RWPE1 (cell line): ENCODE measurements at places on chromosomes 13 and 19.
A peak's percentile ranks its signal among the peaks of the same experiment; 100 is the strongest.

GRCh38 chr19:41027273-41027967 is 36.3 kb downstream of the CYP2B6 start:
- no peak for DNase-seq

DNA sequence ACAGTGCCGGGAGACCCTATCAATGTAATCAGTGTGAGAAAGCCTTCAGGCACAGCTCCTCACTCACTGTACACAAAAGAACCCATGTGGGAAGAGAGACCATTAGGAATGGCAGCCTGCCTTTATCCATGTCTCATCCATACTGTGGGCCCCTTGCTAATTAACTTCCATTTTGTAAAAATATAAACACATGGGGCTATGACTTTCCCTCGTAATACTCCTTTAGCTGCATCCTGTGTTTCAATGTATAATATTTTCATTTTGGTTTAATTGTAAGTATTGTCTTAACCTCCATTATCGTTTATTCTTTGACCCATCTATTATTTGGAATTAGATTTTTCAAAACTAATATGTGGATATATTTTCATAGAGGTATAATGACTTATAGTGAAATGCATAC is 29.3 kb downstream of the ZNF333 start:
- no peak for DNase-seq

GRCh38 chr13:48156466-48156865 is 61.6 kb upstream of the MED4 start:
- DNase-seq: no peak

- DNase-seq: no peak
These were observed 6.8 kb upstream of the RGL3 start for GRCh38 chr19:11425719-11426457.

DNA sequence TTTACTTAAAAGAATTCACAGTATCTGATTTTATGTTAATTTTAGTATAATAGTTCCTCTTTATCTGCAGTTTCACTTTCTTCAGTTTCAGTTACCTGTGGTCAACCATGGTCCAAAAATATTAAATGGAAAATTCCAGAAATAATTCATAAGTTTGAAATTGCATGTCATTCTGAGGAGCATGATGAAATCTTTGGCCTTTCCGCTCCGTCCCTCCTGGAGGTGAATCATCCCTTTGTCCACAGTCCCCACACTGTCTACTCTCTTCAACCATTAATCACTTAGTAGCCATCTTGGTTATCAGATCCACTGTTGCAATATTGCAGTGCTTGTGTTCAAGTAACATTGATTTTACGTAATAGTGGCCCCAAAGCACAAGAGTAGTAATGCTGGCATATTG is 26.9 kb downstream of the SLITRK6 start:
- DNase-seq: peak; percentile 1

DNA sequence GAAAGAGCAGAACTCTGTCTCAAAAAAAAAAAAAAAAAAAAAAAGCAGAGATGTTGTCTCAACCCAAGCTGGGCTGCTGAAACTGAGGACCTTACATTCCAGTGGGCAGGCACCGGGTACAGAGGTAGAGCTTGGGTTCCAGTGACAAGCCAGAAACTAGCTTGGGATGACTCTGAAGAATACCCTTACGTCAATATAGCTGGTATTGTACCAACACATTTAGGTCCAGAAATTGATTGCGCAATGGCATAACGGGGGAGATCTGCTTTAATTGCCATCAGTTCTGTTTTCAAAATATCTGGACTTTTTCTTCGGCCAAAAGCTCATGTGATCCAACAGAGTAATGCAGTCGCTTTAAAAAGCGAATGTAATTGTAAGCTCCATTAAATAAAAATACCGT is 103.1 kb upstream of the UBL3 start:
- no peak for DNase-seq

DNA sequence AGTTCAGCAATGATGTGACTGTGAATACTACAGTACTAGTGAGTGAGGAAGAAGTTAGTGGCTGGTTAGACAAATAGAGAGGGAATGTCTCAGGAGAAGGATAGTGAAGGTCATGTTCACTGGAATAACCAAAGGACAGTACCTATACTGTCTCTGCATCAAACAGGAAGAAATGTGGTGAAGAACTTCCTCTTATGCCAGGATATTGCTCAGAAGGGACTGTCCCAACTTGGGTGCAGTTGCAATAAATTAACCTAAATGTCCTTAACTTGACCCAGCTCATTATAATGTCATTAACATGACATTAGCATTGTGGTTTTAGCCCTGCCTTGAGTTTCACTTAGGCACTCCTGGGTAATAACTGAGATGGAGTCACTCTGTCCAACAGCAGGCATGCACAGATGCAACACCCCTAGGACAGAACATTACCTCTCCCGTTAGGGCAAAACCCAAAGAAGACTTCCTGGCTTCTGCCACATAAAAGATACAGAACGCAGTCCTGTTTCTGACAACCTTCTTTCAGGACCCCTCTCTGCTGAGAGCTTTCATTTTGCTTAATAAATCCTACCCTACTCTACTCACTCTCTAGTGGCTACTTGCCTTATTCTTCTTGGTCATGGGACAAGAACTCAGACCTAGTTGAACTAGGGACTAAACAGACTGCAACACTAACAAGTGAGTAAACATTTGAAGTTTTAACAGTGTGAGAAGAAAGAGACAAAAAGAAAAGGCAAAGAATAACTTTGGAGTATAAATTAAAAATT is 1591.6 kb upstream of the MIR17HG start:
- no peak for DNase-seq

DNA sequence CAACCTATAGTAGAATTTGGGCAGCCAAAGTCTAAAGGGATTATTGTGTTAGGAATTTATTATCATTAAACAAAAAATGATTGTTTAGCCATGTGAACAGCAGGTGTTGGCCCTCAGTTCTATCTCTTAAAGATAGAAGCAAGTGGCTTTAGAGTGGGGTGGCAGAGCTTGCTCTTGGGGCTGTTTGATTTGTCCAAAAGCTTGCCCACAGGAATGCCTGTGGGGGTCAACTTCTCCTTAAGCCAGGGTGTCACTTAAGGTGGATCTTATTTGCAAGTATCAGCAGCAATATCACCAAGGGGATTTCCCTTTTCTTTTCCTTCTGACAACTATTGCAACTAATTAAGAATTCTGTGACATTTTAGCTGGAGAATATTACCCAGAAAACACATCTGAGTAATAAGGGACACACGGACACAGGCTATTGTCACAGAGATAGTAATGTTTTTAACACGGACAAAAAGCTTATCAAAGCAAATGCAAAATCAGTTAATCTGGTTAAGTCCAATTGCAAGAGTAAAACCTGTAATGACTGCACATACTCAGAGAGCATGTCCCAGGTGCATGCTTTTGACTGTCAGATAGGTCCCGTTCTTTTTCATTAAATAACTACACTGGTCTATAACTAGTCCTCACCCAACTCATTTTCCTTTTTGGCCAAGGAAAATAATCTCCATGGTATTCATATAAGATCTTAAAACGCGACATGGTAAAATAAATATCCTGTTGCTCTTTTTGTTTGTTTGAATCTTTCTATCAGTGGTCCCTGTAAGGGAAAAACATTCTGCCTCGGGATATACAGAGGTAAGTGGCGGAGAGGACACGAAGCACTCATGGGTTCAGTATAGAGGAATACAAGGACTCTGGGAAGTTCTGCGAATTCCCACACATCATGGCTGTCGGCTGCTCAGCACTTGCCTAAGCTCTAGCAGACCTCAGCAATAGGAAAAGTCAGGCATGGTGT is 172.1 kb upstream of the RFC3 start:
- no peak for DNase-seq

DNA sequence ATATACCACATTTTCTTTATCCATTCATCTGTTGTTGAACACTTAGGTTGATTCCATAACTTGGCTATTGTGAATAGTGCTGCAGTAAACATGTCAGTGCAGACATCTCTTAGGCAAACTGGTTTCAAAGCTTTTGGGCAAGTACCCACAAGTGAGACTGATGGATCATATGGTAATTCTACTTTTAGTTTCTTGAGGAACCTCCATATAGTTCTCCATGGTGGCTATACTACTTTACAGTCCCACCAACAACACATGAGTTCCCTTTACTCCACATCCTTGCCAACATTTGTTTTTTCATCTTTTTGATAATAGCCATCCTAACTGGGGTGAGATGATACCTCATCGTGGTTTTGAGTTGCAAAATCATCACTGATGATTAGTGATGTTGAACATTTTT is 8.5 kb downstream of the CYSLTR2 start:
- DNase-seq: no peak

DNA sequence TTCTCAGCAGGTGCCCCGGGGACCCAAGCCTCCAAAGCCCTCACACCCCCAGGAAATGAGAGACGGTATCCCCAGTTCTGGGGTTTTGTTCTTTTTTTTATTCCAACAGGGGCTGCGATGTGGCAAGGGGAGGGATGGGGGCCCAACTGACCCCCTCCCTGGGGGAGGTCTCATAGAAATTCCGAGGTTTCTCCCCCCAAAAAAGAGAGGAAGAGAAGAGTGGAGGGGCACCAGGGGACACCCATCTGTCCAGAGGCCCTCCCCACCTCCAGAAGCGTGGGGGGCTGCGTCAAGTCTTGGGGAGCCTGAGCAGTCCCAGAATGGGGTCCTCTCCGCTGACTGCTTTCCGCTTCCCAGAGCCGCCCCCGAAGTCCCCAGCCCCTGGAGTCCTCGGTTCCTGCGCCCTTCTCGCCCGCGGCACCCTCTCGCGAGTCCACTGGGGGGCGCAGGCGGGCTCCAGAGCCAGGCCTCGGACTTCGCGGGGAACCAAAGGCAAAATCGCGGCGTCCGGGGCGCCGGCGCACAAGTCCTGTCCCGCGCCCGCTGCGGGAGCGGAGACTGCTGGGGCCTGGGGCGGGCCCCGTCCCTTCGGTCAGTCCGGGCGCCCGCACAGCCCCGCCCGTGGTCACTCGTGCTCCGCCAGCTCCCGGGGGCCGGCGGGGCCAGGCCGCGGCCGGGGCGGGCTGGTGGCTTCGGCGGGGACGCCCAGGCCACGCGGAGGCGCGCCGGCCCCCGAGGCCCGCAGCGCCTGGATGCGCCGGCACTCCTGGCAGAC is 4.4 kb upstream of the ATP1A3 start:
- DNase-seq: peak; percentile 42

GRCh38 chr13:33452873-33453517 is 167.4 kb upstream of the STARD13 start:
- DNase-seq: no peak

DNA sequence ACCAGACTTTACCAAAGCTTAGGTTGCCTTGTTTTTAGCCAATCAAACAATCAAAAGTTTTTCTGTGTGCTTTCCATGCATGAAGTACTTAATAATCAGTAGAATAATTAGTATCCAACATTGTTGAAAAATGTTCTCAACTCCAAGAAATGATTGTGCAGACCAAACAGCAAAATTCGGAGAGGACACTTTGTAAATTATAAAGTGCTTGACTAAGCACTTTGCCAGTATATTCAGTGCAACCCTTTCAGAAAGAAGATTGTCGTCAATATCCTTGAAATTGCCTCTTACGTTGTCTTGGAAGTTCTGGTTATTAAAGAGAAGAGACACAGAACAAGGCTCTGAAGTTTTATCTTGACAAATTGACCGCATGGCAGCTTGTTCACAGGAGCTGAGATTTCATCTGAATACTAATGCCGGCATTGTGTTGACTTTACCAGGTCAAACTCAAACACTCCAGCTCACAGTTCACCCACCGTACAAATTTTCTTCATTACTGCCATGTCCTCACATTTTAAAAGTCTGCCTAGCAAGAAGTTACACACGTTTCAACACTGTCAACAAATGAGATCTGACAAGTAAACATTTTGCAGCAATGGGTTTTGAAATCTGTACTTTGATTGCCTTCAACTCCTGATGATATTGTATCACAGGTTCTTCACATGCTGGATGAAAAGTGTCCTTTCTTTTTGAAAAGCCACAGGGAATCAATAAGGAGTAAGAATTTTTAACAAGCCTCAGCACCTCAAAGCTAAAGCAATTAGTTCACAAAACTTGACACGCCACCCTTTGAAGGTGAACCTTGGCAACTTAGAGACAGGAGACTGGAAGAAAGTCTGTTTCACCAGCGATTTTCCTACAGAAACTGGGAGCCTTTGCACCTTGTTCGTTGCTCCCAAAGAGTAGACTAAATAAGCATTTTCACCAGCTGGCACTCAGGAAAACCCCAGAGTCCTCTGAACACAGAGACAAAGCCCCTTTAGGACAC is 150.9 kb downstream of the RFC3 start:
- no peak for DNase-seq

DNA sequence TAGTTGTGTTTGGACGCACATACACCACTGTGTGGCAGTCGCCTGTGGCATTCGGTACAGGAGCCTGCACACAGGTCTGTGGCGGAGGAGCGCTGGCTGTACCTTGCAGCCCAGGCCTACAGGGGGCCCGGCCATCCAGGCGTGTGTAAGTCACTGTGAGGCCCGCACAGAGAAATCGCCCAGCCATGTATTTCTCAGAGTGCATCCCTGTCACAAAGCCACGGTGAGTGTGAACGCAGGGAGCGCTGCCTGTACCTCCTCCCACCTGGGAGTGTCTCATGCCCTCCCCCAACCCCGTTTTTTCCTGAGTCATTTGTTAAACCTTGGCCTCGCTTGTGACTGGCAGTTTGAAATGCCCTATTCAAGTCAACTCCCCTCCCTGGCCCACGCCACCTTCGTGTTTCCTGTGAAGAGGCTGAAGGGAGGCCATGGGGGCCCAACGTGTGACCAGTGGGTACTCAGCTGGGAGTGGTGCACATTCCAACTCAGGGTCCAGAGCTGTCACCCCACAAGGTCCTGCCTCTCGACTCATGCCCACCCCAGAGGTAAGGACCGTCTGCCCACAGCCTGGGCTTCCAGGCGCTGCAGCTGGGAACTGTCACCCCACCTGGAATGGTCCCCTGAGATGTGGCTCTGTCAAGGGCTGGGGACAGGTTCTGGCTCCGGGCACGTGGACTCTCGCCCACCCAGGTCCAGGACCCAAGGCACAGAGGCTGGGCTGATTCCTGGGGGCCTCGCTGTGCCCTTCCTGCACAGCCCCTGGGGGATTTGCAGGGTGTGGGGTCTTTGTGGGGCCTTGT is 11.6 kb upstream of the RASA3 start:
- DNase-seq: no peak

GRCh38 chr19:48726556-48726955 is 7.0 kb upstream of the MAMSTR start:
- no peak for DNase-seq

- DNase-seq: no peak
These were observed 726.0 kb downstream of the DIAPH3 start for GRCh38 chr13:59437544-59438301.

- DNase-seq: no peak
These were observed 22.1 kb downstream of the URI1 start for GRCh38 chr19:29964171-29964570.

- DNase-seq: peak; percentile 86
These were observed 10.1 kb downstream of the NOSIP start for GRCh38 chr19:49570138-49570856.

DNA sequence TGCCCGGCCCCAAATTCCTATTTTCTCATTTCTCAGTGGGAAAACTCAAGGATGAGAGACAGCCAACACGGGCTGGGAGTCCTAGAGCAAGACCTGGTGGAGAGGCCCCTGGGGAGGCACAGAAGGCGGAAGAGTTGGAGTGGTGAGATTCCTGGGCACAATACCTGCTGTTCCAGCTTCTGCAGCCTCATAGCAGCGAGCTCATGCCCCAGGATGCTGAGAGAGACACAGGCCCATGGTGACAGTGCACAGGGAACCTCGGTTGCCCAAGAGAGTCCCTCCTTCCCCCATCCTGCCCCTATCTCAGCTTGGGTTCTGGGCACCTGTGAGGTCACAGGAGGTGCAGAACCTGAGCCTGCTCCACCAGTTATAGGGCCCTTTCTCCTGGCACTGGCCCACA is 1.4 kb downstream of the TULP2 start:
- no peak for DNase-seq

GRCh38 chr19:32330213-32330857 is 15.1 kb upstream of the ZNF507 start:
- no peak for DNase-seq

- DNase-seq: no peak
These were observed 413.9 kb downstream of the KLF12 start for GRCh38 chr13:73720216-73720840.
